ENCODE measurements at places on chromosomes 3 and 15.

DNA sequence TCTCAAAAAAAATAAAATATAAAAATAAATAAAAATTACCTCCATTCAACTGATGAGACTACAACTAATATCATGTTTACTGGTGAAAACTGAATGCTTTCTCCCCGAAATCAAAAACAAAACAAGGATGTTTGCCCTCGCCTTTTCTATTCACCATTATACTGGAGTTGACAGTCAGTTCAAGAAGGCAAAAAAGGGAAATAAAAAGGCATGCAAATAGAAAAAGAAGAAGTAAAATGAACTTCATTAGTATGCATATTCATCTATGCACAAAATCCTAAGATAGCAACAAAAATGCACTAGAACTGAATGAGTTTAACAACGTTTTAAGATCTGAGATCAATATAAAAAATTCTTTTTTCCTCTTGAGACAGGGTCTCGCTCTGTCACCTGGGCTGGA, 72.7 kb upstream of the FAM174B start:
- DNase-seq = no peak

DNA sequence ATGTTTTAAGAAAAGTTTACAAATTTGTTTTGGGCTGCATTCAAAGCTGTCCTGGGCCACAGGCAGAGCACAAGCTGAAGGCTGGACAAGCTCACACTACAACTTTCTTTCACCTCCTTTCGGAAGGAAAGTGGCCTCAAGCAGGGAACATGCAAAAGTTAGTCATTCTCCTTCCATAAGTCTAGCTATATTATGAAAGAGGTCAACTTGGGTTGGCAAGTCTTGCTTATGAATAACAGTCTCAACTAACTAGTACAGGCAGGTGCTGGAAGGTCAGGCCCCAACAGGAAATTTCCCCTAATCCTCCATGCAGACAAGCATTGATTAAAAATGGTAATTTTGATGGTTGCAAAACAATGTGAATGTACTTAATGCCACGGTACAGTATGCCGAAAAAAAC, 69.4 kb downstream of the OSBPL10 start:
- no peak for DNase-seq

DNA sequence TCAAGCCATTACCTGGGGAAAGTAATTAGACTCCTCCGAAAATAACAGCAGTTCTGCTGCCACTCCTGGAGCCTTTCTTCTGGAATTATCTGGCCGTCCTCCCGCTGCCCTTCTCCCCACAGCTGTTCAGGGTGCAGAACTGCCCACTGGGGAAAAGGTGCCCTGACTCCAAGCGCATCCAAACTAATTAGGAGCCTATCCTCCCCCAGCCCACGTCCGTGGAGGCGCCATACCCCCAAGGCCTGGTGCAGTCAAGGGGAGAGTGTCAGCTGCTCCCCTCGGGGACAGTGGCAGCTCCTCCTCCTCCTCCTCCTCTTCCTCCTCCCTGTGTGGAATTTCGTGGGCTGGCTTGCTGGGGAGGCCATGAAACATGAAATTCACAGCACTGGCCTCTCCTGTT, 177.2 kb downstream of the XXYLT1 start:
- no peak for DNase-seq

GRCh38 chr3:129429080-129429451, 630 bp upstream of the EFCAB12 start:
- no peak for DNase-seq

DNA sequence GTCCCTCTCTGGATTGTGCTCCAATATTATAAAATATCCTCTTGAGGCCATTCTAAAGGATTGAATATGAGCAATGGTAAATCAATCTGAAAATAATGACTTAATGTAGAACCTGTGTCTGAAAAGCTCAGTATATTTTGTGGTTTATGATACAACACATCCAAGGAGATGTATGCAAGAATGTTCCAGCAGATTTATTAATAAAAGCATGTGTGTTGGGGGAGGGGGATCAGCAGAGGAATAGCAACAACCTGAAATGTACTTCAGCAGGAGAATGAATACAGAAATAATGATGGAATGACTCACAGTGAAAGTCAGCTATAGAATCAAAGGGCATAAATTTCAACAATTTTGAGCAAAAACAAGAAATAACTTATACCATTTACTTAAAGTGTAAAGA, 56.7 kb upstream of the NUDT16 start:
- no peak for DNase-seq

DNA sequence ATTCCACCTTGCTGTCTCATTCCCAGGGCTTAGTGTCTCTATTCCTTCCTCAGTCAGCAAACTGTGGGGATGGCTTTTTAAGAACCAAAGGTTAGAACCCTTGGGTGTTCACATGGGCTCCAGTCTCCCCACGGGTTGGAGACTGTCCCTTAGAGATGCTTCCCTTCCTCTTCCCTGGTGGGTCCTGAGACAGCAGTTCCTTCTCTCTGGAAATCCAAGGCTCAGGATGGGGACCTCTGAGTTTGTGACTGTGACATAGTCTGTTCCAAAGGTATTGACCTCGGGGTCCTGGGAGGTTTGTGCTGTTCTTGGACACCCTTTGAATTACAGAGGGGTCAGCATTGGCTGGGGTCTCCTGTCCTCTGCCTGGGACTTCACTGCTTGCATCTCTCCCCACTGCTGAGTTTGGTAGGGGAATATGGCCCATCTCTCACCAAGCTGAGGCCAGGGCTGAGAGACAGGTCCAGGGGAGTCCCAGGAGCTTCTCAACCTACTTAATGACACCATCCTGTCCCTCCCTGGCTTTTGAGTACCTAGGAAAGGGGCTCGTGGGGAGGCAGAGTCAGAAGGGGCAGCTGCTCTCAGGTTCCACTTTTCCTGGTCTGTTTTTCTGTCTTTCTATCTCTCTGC, 1.5 kb downstream of the GRM2 start:
- DNase-seq = no peak

GRCh38 chr3:129276385-129276784, 2.3 kb upstream of the HMCES start:
- DNase-seq = no peak

GRCh38 chr3:71689291-71689690, 35.9 kb downstream of the EIF4E3 start:
- DNase-seq = no peak

DNA sequence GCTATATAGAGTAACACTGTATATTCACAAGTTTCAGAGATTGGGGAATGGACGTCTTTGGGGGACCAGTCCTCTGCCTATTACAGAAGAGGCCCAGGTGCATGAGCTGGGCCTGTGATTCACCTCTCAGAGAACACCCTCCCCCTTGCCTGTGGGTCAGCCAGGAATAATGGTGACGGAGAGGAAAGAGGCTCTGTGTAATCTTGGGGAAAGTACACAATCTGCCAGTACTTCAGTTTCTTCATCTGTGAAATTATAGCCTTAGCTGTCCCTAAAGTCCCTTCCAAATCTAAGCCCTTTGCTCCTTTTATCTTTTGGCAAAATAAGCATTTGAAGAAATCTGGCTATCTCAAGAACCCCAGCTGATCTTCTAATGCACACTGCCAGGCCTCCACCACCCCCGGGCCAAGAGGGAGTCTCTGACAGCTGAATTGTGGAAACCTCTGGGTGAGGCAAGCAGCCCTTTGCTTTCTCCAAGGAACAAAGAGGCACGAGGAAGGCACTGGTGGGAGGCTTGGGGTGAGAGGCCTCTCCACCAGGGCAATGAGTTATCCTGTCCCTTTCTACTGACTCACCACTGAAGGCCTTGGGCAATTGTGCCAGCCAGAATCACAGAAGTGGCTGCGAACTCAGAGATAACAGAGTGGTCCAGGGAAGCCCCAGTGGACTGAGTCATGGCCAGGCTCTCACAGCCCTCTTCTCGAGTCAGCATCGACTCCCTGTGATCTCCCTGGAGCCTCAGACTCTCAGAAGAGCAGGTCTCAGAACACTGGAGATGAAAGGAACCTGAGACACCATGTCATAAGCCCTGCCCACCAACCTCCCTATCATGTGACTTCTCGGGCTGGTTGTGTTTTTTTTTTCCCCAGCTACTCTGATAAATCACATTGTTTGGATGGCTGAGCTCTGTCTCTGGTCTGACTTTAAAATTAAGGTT, 31.8 kb downstream of the CCNL1 start:
- DNase-seq = no peak

DNA sequence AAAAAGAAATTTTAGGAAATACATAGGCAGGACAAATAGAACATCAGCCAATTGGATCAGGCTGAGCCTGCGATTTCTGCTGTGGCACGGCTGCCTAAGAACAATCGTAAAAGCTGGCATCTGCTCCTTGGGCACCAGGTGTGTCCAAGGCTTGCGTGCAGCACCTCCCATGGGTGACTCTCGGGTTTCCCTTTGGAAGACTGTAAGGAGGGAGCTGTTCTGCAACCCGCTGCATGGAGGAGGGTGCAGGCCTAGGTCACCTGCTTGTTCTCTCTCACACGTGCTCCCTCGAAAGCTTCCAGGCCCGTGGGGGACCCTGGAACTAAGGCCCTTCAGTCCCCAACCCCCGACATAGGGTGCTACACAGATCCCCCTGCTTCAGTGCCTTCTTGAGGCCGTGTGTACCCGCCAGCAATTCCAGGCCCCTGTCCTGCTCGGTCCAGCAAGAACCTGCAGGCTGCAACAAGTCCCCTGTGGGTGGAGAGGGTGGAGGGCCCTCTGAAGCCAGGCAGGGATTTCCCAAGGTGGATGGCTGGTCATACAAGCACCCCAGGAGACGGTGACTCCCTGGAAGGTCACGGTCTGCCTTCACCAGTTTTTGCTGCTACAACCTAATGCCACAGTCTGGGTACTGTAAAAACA, 3.4 kb downstream of the GP9 start:
- no peak for DNase-seq

DNA sequence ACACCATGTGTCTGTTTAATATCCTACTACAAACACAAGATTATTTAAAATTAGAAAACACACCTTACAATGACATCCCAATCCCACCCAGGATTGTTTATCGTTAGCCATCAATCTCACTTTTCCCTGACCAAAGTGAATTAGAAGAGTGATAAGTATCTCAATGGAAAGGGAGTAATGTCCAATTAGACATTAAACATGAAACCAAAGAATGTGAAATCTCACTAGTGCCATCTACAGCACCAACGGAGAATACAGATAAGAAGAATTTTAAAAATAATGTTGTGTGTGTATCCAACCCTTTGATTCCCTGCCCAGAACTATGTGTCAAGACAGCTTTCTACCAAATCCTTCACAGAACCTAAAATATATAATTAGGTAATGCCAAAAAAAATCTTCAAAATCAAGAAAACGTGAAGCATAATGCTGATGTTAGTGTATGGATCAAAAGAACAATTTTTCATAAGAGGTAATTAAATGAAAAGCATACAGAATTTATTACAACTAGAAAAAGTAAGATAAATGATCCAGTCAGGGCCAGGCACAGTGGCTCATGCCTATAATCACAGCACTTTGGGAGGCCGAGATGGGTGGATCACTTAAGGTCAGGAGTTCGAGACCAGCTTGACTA, 64.2 kb downstream of the SCAPER start:
- DNase-seq = no peak

- no peak for DNase-seq
These were observed 120.5 kb upstream of the CGNL1 start for GRCh38 chr15:57255751-57256341.

DNA sequence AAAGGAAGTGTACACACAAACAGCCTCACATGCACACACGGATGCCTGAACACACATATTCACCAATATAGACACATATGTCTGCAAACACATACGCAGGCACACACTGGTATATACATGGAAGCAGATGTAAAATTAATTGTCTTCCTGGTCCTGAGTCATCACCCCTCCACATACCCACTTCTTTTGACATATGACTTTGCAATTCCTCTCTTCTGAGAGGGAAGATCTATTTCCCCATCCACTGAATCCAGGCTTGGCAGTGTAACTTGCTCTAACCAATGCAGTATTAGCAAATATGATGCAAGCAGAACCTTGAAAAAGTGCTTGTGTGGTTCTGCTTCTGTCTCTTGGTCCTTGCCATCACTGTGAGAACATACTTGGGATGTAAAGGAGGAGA, 76.8 kb upstream of the HRH1 start:
- no peak for DNase-seq

DNA sequence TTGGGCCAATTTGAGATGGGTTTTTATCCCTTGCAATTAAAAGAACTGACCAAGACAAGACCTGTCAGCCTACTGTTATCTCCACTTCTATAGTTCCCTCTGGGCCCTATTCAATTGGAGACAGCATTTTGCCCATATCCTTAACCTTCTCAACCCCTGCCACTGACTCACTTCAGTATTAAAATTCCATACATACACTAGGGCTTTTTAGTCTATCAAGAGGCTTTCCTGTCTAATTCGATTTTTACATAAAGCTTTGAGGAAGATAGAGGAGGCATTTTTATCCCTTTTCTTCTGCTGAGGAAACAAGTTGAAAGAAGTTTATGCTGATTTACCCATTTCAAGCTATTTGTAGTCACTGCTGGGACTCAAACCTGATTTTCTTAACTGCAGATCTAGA, 51.1 kb downstream of the GTF2E1 start:
- DNase-seq = no peak

DNA sequence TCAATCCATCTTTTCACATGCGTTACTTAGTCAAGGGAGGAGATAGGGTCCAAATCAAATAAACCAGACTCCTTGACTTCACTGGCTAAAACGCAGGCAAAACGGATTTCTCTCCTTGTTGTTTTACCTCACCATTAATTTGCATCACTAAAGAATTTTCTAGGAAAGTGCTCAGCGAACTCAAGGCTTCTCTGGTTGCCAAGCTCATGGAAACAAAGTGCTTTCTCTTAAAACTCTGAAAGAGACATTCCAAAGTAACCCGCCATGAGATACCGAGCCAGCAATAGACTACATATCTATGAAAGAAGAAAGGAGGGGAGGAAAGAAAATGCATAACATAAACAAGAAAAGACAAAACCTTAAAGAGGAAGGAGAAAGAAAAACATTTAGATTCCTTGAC, 211.7 kb upstream of the WNT5A start:
- DNase-seq = no peak

DNA sequence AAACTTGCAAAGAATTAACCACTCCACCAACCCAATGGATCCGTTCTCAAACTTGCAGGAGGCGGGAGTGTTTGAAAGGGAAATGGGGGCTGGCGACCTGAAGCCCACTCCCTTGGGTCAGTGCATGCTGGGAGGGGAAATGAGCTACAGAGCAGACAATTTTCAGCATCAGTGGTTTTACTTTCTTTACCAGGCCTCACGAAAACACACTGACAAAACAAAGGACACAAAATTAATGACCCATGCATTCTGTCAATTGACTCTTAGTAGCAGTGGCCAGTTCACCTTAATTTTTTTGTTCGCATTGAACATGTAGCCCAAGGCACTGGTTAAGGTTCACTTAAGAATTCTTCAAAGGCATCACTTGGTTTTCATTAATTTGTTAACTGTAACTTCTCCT, 413.5 kb downstream of the MECOM start:
- no peak for DNase-seq

DNA sequence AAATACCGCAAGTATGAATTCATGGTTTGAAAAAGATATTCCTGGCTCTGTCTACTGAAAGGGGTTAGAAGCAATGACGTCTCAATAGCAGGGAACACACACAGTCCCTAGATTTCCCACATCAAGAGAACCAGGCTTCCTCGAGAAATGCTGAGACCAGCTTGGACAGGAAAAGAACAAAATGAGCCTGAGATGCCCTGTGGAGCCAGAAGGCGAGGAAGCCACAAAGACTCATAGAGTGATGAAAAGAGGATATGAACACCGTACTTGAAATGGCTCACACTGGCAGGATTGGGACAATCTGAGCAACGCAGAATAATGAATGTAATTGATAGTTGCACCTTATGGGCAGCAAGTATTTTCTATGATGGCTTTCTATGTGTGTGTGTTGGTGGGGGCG, 302.4 kb upstream of the ATP10A start:
- no peak for DNase-seq

All from hematopoietic multipotent progenitor cell treated with erythropoietin and hydrocortisone succinate and interleukin-3 and kit ligand, for 17 days (in vitro differentiated cells).